ENCODE measurements at places on chromosomes 1 and 21.

DNA sequence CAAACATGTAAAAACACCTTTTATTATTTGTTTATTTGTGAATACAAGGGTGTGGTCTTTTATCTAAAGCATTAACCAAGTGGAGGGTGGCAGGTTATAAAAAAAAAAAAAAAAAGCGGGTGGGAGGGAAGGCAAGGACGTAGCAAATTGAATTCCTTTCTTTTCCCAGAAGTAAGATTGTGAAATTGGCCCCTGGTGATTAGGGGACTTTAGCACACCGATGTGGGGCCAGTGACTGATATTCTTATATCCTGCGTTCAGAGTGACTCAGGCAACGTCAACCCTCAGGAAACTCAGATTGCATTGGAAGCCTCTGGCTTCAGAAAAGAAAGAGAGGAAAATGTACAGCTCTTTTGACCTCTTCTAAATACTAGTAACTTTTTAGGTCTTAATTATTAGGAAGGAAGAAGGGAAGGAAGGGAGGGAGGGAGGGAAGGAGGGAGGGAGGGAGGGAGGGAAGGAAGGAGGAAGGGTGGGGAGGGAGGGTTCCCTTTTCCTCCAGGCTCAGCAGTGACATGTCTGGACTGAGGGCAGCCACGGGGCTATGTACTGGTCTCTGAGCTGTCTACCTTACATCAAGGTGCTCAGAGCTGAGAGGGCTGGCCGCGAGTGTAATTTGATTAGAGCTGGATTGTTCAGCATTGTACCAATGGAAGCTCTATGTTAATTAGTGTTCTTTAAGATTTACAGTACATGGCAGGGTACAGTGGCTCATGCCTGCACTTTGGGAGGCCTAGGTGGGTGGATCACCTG is 30.2 kb downstream of the EVA1C start:
- DNase-seq, result no peak

- peak; percentile 79 for DNase-seq
Measured at GRCh38 chr1:85259912-85260274, 431 bp upstream of the C1orf52 start.

DNA sequence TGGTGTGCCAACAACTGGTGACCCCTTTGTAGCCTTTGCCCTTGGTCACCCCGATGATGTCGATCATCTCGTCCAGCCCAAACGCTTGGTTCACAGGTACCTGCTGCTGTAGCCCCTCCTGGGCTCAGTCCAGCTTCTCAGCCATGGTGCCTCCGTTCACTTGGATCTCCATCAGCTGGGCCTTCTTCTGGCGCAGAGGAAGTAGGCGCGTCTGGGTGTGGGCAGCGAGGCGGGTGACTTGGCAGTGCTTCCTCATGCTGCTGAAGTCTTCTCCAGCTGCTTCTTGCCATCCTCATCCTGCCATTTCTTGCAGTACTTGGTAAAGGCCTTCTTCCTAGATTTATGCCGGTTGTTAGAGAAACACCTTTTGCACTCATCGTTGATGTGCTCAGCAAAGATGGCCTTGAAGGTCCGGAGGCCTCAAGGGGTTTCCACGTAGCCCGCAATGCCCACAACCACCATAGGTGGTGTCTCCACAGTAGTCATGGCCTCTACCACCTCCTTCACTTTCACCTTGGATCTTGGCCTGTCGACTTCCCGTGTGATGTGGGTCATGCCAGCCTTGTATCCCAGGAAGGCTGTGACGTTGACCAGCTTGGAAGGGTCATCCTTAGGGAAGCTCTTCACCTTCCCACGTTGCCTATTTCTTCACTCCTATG is 13.0 kb downstream of the DOP1B start:
- DNase-seq, result no peak

DNA sequence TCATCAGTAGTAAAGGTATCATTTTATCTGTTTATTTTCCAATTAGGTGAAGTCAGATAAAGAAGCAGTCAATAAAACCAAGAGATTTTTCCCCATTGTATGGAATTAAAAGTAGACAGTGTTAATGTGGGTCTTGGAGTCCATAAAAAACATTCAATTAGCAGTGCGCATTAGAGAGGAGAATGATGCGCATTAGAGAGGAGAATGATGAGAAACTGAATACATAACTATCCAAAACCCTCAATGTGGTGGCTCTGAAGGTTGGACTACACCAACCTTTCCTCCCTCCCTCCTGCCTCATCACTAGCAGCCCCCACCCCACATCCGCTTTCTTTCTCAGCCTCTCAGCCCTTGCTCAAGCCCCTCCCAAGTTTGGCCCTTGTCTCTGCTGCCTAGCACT is 99.5 kb downstream of the DAB1 start:
- DNase-seq, result no peak

DNA sequence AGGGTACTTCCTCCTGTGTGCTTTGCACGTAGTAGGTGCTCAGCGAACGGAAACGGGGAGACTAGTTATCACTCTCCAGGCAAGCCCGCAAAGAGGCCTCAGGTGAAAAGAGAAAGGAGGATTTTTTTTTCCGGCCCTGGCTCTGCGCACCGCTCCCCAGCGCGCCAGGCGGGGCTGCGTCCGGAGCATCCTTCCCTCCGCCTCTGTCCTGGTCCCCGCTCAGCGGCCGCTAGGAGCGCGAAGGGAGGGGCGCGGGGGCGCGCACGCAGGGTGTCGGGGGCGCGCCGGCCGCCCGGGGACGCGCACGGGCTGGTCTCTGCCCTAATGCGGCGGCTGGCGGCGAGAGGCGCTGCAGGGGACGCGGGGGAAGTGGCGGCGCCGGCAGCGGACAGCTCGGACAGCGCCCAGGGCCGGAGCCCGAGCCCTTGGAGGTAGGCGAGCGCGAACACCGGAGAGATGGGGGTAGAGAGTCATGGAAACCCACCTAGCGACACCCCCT is 42.3 kb upstream of the NFASC start:
- no peak for DNase-seq

GRCh38 chr1:52054496-52055065 is 410 bp downstream of the TXNDC12 start:
- no peak for DNase-seq

DNA sequence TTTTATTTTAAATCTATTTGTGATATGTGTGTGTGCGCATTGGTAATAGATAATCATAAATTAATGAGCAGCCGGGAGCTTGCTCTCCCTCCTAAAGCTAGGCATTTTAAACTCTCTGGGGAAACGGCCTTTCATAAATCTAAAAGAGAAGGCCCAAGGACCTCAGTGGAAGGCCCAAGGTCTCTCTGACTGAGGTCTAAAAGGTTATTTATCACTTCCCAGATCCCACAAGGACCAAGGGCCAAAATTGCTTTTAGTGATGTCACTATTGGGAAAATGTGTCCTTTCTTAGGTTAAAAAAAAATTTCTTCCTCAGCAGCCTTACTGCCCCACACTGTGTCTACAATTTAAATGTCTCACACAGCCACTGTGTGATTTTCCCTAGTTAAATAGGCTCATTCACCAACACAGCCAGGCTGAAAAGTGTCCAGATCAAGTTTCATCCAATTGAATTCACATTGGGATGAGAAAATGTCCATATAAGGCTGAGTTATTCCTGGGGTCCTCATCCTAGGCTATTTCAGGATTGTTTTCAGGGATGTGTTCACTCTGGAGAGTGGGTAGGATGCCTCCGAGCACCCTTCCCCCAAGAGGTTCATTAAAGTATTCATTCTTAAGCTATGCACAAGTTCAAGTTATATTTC is 46.1 kb downstream of the SLC44A3 start:
- no peak for DNase-seq

DNA sequence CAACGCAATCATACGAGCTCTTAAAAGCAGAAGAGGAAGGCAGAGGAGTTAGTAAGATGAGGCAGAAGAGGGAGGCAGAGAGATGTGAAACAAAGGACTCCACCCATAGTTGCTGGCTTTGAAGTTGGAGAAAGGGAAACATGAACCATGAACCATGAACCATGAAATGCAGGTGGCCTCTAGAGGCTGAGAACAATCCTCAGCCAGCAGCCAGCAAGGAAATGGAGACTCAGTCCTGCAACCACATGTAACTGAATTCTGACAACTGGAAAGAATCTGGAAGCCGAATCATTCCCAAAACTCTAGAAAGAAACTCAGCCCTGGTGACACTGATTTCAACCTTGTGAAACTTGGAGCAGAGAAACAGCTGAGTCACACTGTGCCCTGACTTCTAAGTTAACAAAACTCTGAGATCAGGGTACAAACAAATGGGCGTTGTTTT is 10.1 kb downstream of the DIPK1A start:
- DNase-seq, result peak; percentile 49

Data from RKO (cell line).